ENCODE measurements at places on chromosomes 7 and 10.

DNA sequence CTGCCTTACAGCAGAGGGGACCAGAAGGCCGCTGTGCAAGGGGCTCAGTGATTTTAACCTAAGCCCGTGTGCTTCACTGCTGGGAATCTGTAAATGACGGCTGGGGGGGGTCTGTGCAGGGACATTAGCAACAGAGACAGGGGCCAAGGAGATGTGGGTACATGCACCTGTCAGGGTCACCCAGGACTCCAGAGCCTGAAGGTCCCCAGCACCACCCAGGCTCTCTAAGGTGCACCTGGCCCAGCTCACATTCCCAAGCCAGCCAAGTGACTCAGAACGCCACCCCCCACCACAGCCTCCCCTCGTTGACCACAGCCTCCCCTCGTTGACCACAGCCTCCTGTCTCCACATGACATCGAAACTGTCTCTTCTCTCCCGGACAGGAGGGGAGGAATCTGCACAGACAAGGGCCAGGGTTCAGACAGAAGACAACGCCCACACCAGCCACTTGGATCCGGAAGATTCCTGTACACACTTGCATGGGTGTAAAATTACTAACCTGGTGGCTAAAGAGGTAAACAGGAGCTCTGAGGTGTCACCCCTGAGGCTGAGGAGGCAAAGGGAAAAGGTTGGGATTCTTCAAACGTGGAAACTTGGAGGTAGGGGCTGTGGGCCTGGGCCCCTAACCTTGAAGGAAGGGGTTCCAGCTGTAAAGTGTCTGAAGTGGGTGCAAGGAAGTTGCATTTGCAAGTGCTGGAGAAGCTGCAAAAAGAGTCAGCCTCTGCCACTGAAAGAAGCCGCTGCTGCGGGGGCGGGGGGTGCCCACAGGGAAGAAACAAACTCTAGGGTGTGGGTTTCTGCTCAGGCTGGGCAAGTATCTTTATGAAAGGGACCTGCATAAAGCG is 27.0 kb downstream of the CALML3 start:
- H3K27me3 ChIP-seq, result peaks cover 27% of the 10 kb centered on the region
- peak overlapping the region; percentile 24 for H3K27ac ChIP-seq
- H3K36me3 ChIP-seq, result no peaks in the 10 kb centered on the region
- H3K4me3 ChIP-seq, result no peak overlapping the region
- peaks cover 9% of the 10 kb centered on the region for H3K4me1 ChIP-seq

DNA sequence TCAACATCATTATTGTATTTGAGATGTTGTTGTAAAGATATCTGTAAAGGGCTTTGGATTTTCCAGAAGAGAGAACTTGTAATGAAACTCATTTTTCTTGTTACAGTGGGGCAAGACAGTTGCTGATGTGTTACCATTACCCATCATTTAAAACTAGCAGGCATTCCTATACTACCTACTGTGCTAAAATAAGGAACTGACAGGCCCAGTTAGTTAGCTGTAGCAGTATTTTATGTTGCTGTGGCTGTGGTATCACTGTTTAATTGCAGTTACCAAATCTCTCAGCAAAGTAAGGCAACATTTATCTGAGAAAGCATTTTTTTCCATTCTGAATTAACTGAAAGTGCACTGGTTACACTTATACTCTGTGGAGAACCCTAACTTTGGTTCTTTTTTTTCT is 9.9 kb downstream of the ST7 start:
- no peak overlapping the region for H3K27ac ChIP-seq
- H3K4me3 ChIP-seq, result no peak overlapping the region
- H3K36me3 ChIP-seq, result no peaks in the 10 kb centered on the region
- H3K27me3 ChIP-seq, result no peaks in the 10 kb centered on the region

DNA sequence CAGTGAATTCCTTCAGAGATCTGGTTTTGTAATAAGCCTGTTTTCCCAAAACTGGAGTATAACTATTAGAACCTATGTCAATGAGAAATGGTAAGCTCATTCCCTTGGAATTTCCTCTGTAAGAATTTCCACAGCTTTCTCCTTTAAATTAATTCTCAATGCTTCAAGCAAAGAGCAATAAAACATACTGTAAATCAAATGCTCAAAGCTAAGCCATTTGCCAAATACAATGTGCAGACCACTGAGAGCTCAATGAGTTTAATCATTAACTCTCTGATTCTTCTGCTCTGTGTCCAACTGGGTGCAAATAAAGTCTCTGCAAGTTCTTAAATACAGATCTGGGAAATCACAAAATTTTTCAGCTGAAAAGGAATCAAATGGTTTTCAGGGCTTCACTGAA is 227.6 kb upstream of the IMMP2L start:
- no peak for DNase-seq
- no peak overlapping the region for H3K4me3 ChIP-seq
- H3K27me3 ChIP-seq, result no peaks in the 10 kb centered on the region
- no peaks in the 10 kb centered on the region for H3K36me3 ChIP-seq
- H3K4me1 ChIP-seq, result no peaks in the 10 kb centered on the region

GRCh38 chr7:11082121-11082520 is 108.4 kb downstream of the PHF14 start:
- H3K36me3 ChIP-seq, result peaks cover 2% of the 10 kb centered on the region
- no peaks in the 10 kb centered on the region for H3K4me1 ChIP-seq
- H3K4me3 ChIP-seq, result no peak overlapping the region
- no peak for DNase-seq
- no peaks in the 10 kb centered on the region for H3K27me3 ChIP-seq

DNA sequence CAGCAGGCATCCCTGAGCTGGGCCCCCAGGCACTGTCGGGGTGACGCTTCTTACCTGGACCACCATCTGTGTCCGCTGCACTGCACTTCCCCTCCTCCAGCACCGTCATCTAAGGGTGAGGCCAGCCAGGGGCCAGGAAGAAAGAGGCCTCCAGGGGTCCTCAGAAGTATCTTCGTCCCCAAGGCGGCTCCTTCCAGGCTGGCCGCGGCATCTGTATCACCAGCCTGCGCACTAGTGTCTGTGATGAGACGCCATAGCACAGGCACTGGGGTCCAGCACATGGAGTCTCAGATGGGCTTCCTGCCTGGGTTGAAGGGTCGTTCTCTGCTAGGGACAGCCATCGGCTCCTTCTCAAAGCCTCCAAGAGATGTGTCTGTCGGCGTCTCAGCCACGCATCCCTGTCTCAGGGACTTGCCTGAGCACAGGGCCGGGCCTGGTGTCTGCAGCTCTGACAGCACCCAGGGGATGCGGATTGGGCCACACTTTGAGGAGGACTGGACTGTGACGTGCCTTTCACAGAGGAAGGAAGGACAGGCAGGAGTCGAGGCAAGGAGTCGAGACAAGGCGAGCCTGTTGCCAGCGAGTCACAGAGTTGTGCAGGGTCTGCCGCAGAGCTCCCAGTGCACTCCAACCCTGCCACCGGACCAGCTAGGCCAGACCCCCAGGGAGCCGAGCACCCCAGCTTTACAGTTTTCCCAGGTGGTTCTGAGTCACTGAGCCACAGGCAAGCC is 101.5 kb upstream of the DIP2C start:
- no peak overlapping the region for H3K27ac ChIP-seq
- no peaks in the 10 kb centered on the region for H3K4me1 ChIP-seq
- H3K36me3 ChIP-seq, result peaks cover 2% of the 10 kb centered on the region
- no peak for DNase-seq
- H3K27me3 ChIP-seq, result peaks cover 17% of the 10 kb centered on the region

GRCh38 chr7:134632052-134632451 is 14.6 kb upstream of the BPGM start:
- no peak overlapping the region for H3K4me3 ChIP-seq
- peaks cover 32% of the 10 kb centered on the region for H3K27me3 ChIP-seq
- peaks cover 3% of the 10 kb centered on the region for H3K36me3 ChIP-seq
- H3K4me1 ChIP-seq, result peaks cover 16% of the 10 kb centered on the region
- no peak for DNase-seq

DNA sequence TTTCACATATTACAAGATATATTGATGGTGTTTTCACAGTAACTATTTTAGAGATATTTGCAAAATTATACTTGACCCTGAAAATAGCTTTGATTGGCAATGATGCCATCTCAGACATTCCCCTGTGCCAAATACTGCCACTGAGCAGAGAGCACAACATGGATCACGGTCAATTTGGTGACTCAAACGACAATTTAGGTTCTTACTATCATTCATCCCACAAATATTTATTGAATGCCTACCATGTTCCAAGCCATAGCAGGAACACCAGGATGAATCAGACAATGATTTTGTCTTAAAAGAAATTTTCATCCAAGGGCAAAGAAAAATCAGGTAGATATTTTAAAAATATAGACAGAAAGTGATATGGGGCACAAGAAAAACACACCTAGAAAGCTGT is 153.2 kb upstream of the ADO start:
- no peaks in the 10 kb centered on the region for H3K36me3 ChIP-seq
- peaks cover 16% of the 10 kb centered on the region for H3K4me1 ChIP-seq
- no peak for DNase-seq
- no peak overlapping the region for H3K27ac ChIP-seq

DNA sequence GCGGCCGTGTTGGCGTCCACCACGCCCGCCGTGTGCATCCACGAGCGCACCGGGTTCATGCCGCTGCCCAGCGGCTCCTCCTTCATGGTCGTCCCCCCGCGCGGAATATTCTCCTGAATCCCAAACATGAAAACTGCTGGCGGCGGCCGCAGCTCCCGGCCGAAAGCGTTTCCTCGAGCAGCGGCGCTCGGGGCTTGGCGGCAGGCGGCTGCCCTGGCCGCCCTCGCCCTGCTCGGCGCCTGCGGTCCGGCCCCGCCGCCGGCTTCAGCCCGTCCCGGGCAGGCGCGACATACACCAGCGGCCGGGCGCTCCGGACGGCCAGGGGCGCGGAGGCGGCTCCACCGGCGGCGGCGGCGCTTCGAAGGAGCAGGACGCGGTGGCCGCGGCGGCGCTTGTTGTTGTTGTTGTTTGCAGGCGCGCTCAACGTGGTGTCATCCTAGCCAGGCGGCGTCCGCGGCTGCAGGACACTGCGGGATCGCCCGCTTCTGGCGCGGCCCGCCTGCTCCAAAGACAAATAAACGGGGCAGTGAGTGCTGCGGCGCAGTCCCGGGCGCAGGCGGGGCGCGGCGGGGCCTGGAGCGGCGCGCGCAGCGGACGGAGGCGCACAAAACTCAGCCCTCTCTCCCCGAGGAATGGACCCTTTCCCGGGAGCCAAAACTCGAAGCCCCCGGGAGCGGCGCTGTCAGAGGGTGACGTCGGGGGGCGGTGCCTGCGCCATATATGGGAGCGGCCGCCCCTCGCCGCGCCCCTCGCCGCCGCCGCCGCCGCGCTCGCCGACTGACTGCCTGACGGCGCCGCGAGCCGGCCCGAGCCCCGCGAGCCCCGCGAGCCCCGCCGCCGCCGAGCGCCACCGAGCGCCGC is at the start of gene EBF3:
Gene EBF3, minus strand, starts transcription at position 634 of the 861 bp plus-strand sequence. Its CDS starts 506 bp downstream, at position 128.
- H3K4me3 ChIP-seq, result peak within 1 kb of the TSS; percentile 82
- no peak within 1 kb of the TSS for H3K27ac ChIP-seq
- H3K4me1 ChIP-seq, result peaks cover 13% of the 10 kb centered on the region
- DNase-seq, result peak; percentile 14
- peaks cover 10% of the 10 kb centered on the region for H3K36me3 ChIP-seq

DNA sequence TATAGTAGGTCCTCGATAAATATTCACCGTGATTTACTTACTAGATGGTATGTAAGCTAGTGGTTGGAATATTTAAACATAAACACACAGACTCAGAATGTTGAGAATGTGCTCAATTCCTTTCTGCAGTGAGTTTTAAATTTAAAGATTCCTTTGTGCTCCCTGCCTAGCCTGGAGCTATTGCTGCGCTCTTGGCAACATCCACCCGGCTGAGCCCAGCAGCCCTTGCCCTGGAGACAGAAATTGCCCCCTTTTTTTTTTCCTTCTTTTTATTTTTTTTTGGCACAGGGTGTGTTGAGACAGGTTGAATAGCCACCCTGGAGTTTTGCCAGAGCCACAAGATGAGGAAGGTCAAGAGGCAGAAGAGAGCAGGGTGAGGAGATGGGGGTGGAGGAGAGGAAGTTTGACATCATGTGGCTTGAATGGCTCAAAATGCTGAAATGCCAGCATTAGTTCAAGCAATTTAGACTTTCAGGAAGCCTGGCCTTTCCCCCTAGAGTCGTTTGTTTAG is 180.8 kb downstream of the PRKCQ start:
- peaks cover 6% of the 10 kb centered on the region for H3K4me1 ChIP-seq
- DNase-seq, result no peak
- no peak overlapping the region for H3K4me3 ChIP-seq
- H3K27me3 ChIP-seq, result no peaks in the 10 kb centered on the region
- H3K27ac ChIP-seq, result peak overlapping the region; percentile 54
- peaks cover 3% of the 10 kb centered on the region for H3K36me3 ChIP-seq

DNA sequence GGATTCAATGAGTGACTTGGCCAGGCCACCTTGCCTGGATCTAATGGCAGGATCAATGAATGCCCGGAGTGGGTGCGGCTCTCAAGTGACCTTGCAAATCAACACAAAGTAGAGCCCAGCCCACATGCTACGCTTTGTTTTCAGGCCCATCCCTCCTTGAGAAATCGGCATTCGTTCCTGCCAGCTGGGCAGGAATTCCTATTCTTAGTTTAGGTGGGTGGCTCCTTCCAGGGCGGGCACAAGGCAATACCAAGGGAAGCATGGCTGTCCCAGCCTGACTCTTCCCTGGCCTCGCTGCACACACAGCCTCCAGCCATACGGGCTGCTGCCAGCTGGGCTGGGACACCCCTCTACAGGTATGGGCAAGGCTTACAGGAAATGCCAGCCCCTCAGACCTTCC is 119.3 kb downstream of the SH3PXD2A start:
- H3K27ac ChIP-seq, result no peak overlapping the region
- no peaks in the 10 kb centered on the region for H3K4me1 ChIP-seq
- peaks cover 24% of the 10 kb centered on the region for H3K27me3 ChIP-seq
- no peaks in the 10 kb centered on the region for H3K36me3 ChIP-seq
- DNase-seq, result no peak

DNA sequence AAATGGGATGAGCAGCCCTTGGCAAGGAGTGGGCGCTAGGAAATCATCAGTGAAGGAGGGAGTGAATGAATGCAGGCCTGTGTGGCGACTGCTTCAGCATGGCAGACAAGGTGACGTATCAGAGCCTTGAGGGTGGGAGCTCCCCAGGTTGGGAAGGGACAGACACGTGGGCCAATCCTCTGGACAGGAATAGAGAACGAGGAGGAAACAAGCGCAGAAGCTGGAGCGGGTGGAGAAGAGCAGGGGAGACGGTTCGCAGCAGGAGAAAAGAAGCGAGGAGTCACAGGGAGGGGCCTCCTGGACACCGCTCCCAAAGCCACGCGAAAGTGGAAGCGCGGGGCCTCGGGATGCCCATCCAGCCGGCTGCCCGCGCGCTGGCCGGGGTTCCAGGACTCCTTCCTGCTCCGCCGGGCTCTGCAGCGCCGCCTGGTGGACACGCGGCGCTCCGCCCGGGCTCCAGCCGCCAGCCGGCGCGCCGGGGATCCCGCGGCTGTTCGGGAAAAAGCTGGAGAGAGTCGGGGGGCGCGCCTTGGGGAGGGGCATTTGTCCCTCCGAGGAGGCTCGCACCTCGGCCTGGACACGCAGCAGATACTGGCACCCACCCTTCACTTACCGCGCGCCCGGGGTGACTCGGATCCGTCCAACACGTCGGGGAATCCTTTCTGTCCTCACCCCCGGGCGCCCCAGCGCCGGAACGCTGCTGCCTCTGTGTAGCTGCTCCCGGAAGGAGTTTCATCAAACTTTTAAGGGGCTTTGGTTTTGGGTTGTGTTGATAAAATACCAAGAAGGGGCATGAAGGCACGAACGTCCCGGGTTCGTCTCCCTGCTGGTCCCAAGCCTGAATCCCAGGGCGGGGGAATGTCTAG is 6.3 kb downstream of the ZNF503 start:
- no peaks in the 10 kb centered on the region for H3K36me3 ChIP-seq
- no peak for DNase-seq
- H3K4me1 ChIP-seq, result peaks cover 11% of the 10 kb centered on the region
- no peak overlapping the region for H3K27ac ChIP-seq
- H3K4me3 ChIP-seq, result peak overlapping the region; percentile 54

All from effector memory CD8-positive, alpha-beta T cell (primary cell).